ENCODE measurements at places on chromosomes 1 and 21. TPM values are rescaled to one million over a fixed set of nuclear protein-coding genes. Genes with fewer than 3 reads are reported as not detected.

Gene CRNN
- not detected for total RNA-seq

Gene MLLT11
- 1.4 TPM for total RNA-seq

Gene RHD
- not detected for total RNA-seq

- H3K27me3 ChIP-seq = no peaks in the 10 kb centered on the region
- peaks cover 32% of the 10 kb centered on the region for H3K4me1 ChIP-seq
- peaks cover 19% of the 10 kb centered on the region for H3K36me3 ChIP-seq
Measured at GRCh38 chr1:33007190-33008050, 29.3 kb downstream of the AK2 start.

Gene CLIC6
- 10.1 TPM for total RNA-seq

- H3K4me3 ChIP-seq = no peak overlapping the region
- DNase-seq = no peak
- H3K4me1 ChIP-seq = no peaks in the 10 kb centered on the region
- H3K27me3 ChIP-seq = no peaks in the 10 kb centered on the region
- no peak overlapping the region for H3K27ac ChIP-seq
- no peaks in the 10 kb centered on the region for H3K36me3 ChIP-seq
Measured at GRCh38 chr1:227739636-227740035, 4.4 kb downstream of the SNAP47 start.

DNA sequence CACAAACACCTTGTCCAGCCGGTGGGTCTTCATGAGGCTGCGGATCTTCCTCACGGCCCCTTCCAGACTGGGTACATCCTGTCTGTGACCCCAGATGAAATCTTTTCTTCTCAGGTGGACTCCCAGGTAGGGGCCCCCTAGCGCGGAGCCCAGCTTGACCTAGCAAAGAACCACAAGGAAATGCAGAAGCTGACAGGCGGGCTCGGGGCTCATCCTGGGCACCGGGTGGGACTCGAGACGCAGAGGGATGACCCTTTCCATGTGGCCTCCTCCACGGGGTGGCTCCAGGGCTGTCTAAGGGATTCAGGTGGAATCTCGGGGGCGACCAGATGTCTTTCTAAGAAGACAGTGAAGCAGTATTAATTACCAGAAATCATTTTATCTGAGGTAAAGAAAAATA, 17.8 kb downstream of the POFUT2 start:
- no peak overlapping the region for H3K27ac ChIP-seq
- no peaks in the 10 kb centered on the region for H3K27me3 ChIP-seq
- no peaks in the 10 kb centered on the region for H3K4me1 ChIP-seq

Gene HTR6
- total RNA-seq = not detected

DNA sequence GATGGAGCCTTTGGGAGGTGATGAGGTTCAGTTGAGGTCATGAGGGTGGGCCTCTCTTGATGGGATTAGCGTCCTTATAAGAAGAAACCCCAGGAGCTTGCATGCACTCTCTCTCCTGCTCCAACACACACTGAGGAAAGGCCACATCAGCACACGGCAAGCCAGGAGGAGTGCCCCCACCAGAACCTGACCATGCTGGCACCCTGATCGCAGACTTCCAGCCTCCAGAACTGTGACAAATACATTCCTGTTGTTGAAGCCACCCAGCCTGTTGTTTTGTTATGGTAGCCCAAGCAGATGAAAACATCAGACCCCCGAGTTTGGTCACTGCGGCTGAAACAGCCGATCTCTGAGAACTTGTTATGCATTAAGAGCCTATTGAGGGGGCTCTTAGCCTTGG, 64.8 kb upstream of the SOD1 start:
- DNase-seq = no peak
- H3K27ac ChIP-seq = no peak overlapping the region
- no peaks in the 10 kb centered on the region for H3K4me1 ChIP-seq
- no peaks in the 10 kb centered on the region for H3K27me3 ChIP-seq

Gene SPAG17
- total RNA-seq = 10.4 TPM

- H3K4me1 ChIP-seq = no peaks in the 10 kb centered on the region
- no peak overlapping the region for H3K27ac ChIP-seq
- H3K4me3 ChIP-seq = no peak overlapping the region
- H3K27me3 ChIP-seq = no peaks in the 10 kb centered on the region
Measured at GRCh38 chr1:79808816-79809475, 802.4 kb upstream of the ADGRL4 start.

DNA sequence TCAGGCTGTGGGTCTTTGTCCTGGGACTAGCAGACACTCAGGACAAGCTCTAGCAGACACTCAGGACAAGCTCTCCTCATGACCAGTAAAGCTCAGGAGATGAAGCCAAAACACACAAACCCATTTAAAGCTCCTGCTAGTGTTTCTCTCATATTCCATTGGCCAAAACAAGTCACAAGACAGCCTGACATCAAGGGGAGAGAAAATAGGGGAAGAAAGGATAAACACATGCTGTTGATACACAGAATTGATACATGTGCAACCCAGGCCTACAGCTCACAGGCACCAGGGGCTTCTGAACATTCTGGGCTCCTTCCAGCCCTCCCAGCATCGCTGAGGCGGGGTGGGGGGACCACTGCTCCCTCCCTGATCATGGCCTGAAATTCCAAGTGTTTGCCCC, 35.3 kb downstream of the ATF3 start:
- no peak for DNase-seq
- H3K27ac ChIP-seq = no peak overlapping the region
- no peak overlapping the region for H3K4me3 ChIP-seq

Gene C1orf167
- total RNA-seq = 4.2 TPM

- no peaks in the 10 kb centered on the region for H3K36me3 ChIP-seq
- peak; percentile 19 for DNase-seq
- H3K4me1 ChIP-seq = no peaks in the 10 kb centered on the region
Measured at GRCh38 chr1:77378723-77379535, 97.1 kb downstream of the AK5 start.

Gene DDOST
- total RNA-seq = 206 TPM

Gene HPDL
- total RNA-seq = 0.66 TPM

Gene CACNA1S
- total RNA-seq = not detected

DNA sequence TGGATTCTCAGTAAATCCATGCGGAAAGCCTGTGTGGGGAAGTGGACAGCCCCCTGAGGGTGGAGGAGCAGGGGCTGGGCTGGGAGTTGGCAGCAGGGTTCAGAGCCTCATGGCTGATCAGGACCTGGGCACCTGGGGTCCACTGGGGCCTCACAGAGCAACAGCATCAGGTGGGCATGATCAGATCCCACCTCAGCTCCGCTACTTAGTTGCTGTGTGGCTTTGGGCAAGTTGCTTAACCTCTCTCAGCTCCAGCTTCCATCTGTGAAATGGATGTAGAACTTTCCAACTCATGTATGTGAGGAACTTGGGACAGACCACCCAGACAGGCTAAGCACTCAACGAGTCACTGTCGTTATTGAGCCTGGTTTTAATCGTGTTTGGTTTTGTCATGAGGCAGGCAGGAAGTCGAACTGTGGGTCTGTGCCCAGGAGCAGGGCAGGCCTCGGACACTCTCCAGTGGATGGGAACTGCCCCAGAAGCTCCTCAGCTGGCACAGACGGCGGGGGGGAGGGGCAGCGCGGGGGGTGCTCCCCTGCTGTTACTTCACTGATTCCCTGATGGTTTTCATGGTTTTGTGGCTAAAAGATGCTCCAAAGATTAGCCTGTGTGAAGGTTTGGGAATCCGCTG, 155.8 kb upstream of the TMEM51 start:
- no peak overlapping the region for H3K4me3 ChIP-seq
- no peaks in the 10 kb centered on the region for H3K27me3 ChIP-seq
- H3K36me3 ChIP-seq = no peaks in the 10 kb centered on the region
- H3K27ac ChIP-seq = no peak overlapping the region

Gene SF3B4
- total RNA-seq = 55.0 TPM

Gene CIART
- 8.8 TPM for total RNA-seq

DNA sequence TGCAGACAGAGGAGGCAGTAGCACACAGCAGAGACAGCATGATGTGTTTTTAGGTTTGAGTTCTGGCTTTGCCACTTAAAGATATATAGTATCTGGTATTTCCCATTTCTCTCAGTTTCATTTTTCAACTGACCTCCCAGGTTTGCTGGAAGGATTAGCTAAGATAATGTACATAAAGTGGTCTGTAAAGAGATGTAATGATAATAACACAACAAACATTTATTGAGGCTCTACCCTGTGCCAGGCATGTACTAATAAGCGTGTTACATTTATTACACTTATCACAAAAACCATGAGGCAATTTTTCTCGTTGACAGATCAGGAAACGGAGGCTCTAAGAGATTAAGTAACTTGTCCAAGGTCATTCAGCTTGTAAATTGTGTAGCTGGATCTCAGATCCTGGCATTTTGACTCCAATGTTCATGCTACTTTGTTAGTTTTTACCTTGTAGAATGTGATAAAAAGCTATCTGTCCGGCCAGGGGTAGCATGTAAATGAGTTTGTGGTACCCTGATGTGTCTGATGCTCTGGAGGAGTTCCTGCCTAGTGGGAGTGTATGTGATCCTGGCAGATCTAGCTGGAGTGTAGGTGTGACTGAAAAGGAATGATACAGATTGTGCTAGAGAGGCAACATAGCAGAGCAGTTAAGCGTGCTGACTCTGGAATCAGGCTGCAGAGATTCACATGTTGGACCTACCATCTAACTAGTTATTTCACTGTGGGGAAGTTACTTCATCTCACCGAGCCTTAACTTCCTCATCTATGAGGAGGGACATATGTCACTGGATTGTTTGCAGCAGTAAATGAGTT, 146.6 kb downstream of the VPS13D start:
- H3K36me3 ChIP-seq = peaks cover 7% of the 10 kb centered on the region
- H3K4me1 ChIP-seq = no peaks in the 10 kb centered on the region
- no peaks in the 10 kb centered on the region for H3K27me3 ChIP-seq
- DNase-seq = peak; percentile 46
- no peak overlapping the region for H3K27ac ChIP-seq

- H3K27me3 ChIP-seq = no peaks in the 10 kb centered on the region
- H3K4me3 ChIP-seq = no peak overlapping the region
- no peaks in the 10 kb centered on the region for H3K36me3 ChIP-seq
- H3K4me1 ChIP-seq = peaks cover 3% of the 10 kb centered on the region
- H3K27ac ChIP-seq = no peak overlapping the region
- DNase-seq = no peak
Measured at GRCh38 chr21:17537299-17537698, 24.5 kb downstream of the CXADR start.

Gene GJB5
- not detected for total RNA-seq

All from kidney (tissue), 22 donors.